ENCODE measurements at places on chromosomes 13 and 19.

DNA sequence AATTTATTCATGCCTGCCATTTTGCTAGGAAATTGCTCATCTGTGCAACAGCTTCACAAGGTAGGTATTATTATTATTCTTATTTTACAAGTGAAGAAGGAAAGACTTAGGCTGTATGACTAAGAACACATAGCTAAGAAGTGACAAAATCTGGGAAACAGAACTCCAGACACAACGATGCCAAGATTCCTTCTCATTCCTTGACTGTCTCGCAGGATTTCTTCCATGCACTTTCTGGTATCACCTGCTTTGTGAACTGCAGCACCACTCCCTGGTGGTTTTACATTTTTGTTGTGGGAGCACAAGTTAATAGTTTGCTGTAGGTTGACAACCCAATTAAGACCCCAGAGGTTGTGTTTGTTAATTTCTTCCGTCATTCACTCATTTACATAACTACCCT lies 188.5 kb downstream of the LACC1 start:
- peak; percentile 16 for DNase-seq

- DNase-seq: no peak
Observed at GRCh38 chr19:48629599-48630295, 7.4 kb downstream of the DBP start.

DNA sequence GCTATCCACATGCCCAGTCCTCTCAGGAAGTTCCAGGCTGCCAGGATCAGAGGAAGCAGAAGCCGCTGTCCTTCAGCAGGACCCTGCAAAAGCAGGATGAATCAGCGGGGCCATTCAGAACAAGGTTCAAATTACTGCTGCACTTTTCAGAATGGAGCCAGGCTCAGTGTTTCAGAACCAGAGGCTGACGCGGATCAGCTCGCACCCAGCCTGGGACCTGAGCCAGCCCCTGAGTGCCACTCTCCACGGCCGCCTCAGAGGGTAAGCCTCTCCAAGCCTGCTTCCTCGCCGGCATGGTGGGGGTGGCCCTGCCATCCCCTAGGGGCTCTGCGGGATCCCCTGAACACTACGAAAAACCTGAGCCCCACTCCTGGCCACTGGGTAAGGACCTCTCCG lies 24.7 kb downstream of the RASA3 start:
- DNase-seq: peak; percentile 52

GRCh38 chr19:40323705-40324104 lies 24.5 kb downstream of the C19orf47 start:
- no peak for DNase-seq

GRCh38 chr19:33674626-33675367 lies 53.0 kb downstream of the CHST8 start:
- DNase-seq: no peak

Measured in GM03348 (cell line).